ENCODE measurements at places on chromosomes 7 and 10.

DNA sequence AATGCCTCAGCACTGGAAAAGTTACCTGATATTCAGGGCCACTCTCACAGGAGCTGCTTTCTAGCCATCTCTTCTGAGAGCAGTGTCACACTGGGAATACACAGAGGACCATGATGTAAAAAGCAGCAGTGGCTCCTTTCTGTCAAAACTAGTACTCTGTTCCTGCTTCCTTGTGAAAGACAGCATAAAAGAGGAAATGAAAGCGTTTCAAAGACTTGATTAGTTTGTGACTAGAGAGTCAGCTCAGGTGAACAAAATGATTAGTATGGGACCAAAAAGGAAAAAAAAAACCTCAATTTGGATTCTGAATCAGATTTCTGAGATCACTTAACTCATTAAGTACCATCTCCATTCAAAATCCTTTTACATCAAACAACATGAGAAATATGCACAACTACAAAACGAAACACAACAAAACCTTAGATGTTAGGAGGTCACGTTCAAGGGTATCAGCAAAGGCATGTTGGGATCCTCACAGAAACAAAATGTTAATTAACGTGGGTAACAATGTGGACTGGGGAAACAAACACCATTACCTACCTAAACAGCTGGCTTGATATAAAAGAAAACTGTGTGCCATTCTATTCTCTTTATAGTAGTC, 103.7 kb downstream of the MACC1 start:
- H3K4me1 ChIP-seq = no peaks in the 10 kb centered on the region
- no peak overlapping the region for H3K4me3 ChIP-seq

- DNase-seq = no peak
- H3K4me3 ChIP-seq = no peak overlapping the region
- peaks cover 14% of the 10 kb centered on the region for H3K27me3 ChIP-seq
- H3K36me3 ChIP-seq = no peaks in the 10 kb centered on the region
Observed at GRCh38 chr10:49025347-49025983, 85.8 kb upstream of the LRRC18 start.

GRCh38 chr10:52780391-52781155, 8.0 kb upstream of the MBL2 start:
- no peak for DNase-seq
- no peaks in the 10 kb centered on the region for H3K36me3 ChIP-seq
- H3K4me1 ChIP-seq = no peaks in the 10 kb centered on the region
- H3K27ac ChIP-seq = no peak overlapping the region
- no peaks in the 10 kb centered on the region for H3K27me3 ChIP-seq
- H3K4me3 ChIP-seq = no peak overlapping the region

DNA sequence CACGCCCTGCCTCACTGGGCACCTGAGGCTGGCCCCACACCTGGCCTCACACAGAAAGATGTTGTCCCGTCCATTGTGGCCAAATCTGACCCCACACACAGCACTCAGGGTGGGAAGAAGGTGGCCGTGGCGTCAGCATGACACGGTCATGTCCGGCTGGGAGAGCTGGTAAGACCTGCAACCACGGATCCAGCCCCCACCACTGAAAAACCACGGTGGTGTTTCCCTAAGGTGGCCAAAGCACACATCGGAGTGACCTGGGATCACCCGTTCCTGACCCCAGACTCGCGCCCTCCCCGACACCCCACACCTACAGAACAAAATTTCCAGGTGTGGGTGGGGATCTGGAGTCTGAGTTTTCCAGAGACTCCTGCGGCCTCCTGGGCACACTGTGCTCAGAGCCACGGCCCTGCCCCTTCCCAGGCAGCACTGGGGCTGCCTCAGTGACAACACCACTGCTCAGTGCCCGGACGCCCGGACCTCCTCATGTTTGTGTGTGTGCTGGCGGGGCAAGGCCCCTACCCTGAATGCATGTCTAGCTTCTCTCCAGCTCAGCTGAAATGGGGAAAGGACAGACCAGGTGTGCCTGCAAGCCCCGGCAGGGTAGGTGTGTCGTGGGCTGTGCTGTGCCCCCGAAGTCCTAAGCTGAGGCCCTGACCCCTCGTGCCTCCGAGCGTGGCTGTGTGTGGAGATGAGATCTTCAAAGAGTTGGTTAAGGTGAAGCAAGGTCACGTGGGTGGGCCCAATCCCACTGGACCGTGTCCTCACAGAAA, 36.1 kb downstream of the STK32C start:
- no peaks in the 10 kb centered on the region for H3K36me3 ChIP-seq
- no peak overlapping the region for H3K4me3 ChIP-seq
- no peak for DNase-seq
- H3K27me3 ChIP-seq = no peaks in the 10 kb centered on the region

- no peaks in the 10 kb centered on the region for H3K36me3 ChIP-seq
- H3K4me3 ChIP-seq = no peak overlapping the region
- H3K27ac ChIP-seq = no peak overlapping the region
- no peaks in the 10 kb centered on the region for H3K27me3 ChIP-seq
- no peak for DNase-seq
Observed at GRCh38 chr10:28505359-28505959, 27.5 kb upstream of the WAC start.

DNA sequence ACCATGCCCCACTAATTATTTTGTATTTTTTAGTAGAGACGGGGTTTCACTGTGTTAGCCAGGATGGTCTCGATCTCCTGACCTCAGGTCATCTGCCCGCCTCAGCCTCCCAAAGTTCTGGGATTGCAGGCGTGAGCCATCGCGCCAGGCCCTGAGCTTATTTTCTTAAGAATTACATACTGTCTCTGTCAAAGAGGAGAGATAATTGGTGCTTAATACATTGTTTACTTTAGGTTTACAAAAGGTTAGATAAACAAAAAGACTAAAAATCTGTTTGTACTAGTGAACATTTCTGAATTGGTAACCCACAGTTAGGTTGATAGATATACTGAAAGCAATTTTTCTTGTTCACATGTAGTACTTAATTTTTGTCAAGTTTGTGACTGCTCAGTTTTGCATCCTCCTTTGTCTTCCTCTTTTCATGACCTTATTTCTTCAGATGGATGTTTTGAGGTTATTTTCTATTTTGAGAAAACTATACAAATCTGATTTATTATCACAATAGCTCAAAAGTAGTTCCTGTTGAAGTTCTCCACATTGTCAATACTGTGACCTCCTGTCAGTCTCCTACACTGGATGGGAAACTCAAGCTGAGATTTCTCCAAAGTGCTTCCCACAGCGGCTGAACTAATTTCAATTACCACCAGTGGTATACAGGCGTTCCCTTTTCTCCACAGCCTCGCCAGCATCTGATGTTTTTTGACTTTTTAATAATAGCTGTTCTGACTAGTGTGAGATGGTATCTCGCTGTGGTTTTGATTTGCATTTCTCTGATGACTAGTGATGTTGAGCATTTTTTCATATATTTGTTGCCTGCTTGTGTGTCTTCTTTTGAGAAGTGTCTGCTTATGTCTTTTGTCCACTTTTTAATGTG, 22.5 kb downstream of the HHEX start:
- H3K36me3 ChIP-seq = no peaks in the 10 kb centered on the region
- H3K4me1 ChIP-seq = peaks cover 17% of the 10 kb centered on the region
- H3K4me3 ChIP-seq = no peak overlapping the region
- no peak overlapping the region for H3K27ac ChIP-seq
- no peak for DNase-seq

GRCh38 chr7:91866599-91867148, 13.8 kb downstream of the MTERF1 start:
- peaks cover 10% of the 10 kb centered on the region for H3K36me3 ChIP-seq
- no peak for DNase-seq
- no peak overlapping the region for H3K4me3 ChIP-seq
- H3K27ac ChIP-seq = no peak overlapping the region
- H3K27me3 ChIP-seq = no peaks in the 10 kb centered on the region
- H3K4me1 ChIP-seq = no peaks in the 10 kb centered on the region

DNA sequence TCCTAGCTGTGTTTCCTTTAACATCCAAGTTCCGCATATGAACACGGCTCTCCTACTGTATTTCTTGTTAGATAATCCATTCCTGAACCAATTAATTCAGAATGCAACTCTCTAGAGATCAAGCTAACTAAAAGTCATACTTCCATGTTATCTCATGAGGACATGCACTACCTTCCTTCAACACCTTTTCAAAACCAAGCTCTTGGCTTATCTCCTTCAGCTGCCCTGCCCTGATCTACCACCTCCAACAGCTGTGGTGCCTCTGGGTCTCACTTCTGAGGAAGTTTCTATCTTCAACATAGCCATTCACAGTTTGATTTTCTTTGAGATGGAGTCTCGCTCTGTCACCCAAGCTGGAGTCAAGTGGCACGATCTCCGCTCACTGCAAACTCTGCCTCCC, 109.5 kb downstream of the IDE start:
- H3K4me1 ChIP-seq = no peaks in the 10 kb centered on the region
- H3K36me3 ChIP-seq = peaks cover 26% of the 10 kb centered on the region
- no peak for DNase-seq
- H3K27me3 ChIP-seq = no peaks in the 10 kb centered on the region
- H3K4me3 ChIP-seq = no peak overlapping the region

GRCh38 chr10:110808615-110809014, 63.1 kb upstream of the PDCD4 start:
- no peaks in the 10 kb centered on the region for H3K27me3 ChIP-seq
- no peaks in the 10 kb centered on the region for H3K36me3 ChIP-seq
- H3K27ac ChIP-seq = no peak overlapping the region
- H3K4me1 ChIP-seq = peaks cover 3% of the 10 kb centered on the region
- no peak for DNase-seq
- no peak overlapping the region for H3K4me3 ChIP-seq

- no peaks in the 10 kb centered on the region for H3K36me3 ChIP-seq
- H3K27me3 ChIP-seq = no peaks in the 10 kb centered on the region
- no peak for DNase-seq
- H3K4me3 ChIP-seq = no peak overlapping the region
- peaks cover 11% of the 10 kb centered on the region for H3K4me1 ChIP-seq
Observed at GRCh38 chr10:83909001-83909400, 230.3 kb upstream of the GHITM start.

DNA sequence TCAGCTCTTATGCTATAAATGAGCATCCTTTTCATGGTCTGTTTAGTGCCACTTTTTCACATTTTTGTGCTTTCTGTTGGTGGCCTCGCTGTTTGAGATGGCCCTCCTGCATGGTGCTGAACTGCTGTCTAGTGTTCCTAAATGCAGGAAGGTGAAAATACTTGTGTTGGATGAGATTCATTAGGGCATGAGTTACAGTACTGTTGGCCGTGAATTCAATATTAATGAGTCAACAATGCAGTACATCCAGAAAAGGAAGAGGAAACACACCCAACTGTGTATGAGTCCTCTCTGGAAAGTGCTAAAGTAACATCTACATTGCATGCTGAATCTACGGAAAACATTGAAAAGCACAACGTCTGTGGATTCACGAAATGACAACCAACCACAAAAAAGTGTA, 124.0 kb downstream of the HERPUD2 start:
- no peaks in the 10 kb centered on the region for H3K36me3 ChIP-seq
- no peak for DNase-seq
- peaks cover 1% of the 10 kb centered on the region for H3K4me1 ChIP-seq
- no peak overlapping the region for H3K4me3 ChIP-seq
- no peaks in the 10 kb centered on the region for H3K27me3 ChIP-seq

DNA sequence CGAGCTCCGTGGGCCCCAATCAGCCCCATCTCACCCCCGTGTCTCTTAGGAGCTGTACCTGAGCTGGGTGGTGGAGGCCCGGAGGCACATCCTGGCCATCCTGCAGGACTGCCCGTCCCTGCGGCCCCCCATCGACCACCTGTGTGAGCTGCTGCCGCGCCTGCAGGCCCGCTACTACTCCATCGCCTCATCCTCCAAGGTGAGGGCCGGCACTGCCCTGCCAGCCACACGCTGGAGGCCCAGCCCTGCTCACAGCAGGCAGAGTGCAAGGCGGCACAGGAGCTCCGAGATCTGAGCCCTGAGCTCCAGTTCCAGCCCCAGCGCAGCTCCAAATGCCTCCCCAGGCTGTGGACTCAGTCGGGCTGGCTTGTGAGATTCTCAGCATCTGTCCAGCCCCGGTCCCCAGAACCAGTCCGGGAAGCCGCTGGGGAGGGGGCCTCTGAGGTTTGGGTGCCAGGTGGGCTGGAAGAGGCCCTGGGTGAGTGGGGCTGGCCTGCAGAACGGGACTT, 9.3 kb downstream of the TMEM120A start:
- no peak overlapping the region for H3K4me3 ChIP-seq
- H3K4me1 ChIP-seq = peaks cover 3% of the 10 kb centered on the region
- DNase-seq = no peak
- H3K27me3 ChIP-seq = no peaks in the 10 kb centered on the region
- H3K36me3 ChIP-seq = peaks cover 8% of the 10 kb centered on the region

DNA sequence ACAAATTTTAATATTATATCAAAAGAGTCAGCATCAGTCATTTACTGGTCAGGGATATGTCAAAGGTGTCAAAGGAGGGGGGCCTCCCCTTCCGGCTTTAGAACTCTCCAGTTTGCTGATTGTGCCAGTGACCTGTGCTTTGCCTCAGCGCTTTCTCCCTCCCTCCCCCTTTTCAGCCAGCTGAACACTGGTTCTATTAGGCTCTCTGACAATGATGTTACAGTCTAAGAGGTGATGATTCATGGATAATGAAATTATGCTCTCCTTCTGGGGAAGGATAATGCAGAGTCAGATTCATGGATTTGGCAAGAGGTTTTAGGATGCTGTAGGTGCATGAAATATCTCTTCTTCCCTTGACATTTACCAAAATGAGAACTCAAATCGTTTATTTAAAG, 6.1 kb downstream of the LRRTM3 start:
- peaks cover 7% of the 10 kb centered on the region for H3K4me1 ChIP-seq
- DNase-seq = no peak
- H3K4me3 ChIP-seq = no peak overlapping the region
- no peak overlapping the region for H3K27ac ChIP-seq

DNA sequence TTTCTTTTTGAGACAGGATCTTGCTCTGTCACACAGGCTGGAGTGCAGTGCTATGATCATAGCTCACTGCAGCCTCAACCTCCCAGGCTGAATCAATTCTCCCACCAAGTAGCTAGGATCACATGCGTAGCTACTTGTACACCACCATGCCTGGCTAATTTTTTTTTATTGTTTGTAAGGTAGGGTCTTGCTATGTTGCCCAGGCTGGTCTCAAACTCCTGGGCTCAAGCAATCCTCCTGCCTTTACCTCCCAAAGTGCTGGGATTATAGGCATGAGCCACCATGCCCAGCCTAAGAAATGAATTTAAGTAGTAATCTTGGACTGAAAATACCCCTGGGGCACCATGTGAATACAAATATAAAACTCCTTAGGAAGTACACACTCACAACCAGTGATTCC, 5.8 kb downstream of the NUDT13 start:
- peaks cover 9% of the 10 kb centered on the region for H3K4me1 ChIP-seq

GRCh38 chr7:21504021-21504420, 38.8 kb upstream of the DNAH11 start:
- no peak overlapping the region for H3K4me3 ChIP-seq
- H3K27me3 ChIP-seq = no peaks in the 10 kb centered on the region
- peaks cover 8% of the 10 kb centered on the region for H3K4me1 ChIP-seq
- no peak for DNase-seq
